ENCODE measurements at places on chromosomes 5 and 9. TPM values are rescaled to one million over a fixed set of nuclear protein-coding genes. Genes with fewer than 3 reads are reported as not detected.

Gene CMYA5
- total RNA-seq, result 0.27 TPM

DNA sequence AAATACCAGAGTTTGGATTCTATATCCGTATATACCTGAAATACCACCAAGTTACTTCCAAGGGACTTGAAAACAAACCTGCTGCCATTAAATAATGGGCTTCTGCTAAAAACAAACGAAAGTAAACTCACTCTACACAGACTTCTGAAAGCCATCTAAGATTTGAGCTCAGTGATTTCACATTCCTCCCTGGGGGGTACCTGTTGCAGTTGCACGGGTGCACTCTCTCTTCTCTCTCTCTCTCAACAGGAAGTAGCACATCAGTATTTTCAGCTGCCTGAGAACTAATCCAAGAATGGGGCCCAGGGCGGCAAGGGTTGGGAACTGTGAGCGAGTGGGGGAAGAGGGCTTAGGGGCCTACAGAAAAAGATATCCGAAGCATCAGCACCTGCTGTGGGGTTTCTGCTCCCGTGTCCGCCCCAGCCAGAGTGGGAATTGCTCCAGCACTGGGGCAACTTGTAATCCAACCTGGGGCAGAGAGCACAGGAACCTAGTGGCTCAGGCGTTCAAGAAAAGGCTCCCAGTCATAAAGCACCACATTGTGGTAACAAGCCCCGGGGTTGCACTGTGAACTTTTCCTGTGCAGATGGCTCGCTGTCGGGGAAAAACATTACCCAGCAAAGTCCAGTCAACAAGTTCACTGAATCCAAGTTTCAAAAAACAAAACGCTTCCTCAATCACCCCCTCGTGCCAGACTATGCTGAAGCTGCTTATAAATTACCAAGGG, 99.8 kb downstream of the EFNA5 start:
- DNase-seq, result peak; percentile 30

DNA sequence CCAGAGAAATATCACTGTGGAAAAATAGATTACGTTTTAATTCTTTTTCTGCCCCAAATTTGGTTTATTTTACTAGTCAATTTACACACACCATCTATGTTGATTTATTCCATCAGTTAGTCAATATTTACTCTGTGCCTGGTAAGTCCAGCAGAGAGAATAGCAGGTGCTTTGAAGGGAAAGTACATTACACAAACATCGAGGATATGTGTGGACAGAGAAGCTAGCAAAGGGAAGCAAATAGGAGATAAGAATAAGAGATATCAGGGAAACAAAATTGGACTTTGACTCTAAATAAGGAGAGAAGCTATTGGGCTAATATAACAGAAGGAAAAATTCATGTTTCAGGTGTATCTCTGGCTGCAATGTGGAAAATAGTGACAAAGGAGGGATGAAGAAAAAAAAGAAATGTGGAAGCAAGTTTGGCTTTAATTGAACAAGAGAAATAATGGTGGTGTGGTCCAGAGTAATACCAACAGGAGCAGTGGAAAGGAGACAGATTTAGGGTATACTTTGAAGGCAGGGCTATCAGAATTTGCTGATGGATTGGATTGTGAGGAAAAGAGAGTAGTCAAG, 587.7 kb upstream of the CDH6 start:
- no peak for DNase-seq

Gene MLANA
- total RNA-seq, result not detected

DNA sequence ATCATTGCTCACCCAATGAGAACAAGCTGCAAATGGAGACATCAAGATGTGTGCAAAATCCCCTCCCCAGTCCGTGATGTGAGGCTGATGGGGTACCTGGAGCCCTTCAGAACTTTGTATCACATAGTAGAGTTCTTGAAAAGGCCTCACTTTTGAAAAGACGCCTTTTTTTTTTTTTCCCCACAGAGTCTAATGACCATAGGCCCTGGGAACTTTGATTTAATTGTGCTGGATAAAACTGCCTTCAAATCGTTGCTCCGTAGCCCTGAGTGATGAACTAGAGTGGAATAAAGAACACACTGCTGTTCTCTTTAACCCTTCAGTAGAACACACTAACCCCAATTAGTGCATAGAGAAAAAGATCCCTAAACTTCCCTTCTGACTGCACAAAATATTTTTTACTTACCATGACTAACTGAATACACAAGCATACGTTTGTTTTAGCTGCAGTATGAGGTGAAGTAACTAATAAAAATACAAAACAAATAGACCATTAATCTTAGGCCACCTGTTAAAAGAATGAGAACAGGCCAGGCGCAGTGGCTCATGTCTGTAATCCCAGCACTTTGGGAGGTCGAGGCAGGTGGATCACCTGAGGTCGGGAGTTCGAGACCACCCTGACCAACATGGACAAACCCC, 15.1 kb downstream of the PSAT1 start:
- DNase-seq, result no peak

- no peak for DNase-seq
Measured at GRCh38 chr9:14418301-14418940, 104.5 kb upstream of the NFIB start.

GRCh38 chr5:177234841-177235240, 68.7 kb downstream of the RAB24 start:
- DNase-seq, result no peak

GRCh38 chr9:81621118-81621517, 68.2 kb downstream of the TLE1 start:
- DNase-seq, result no peak

Gene GRAMD2B
- 2.2 TPM for total RNA-seq

GRCh38 chr5:136030956-136031611, 2.3 kb downstream of the TGFBI start:
- DNase-seq, result no peak

DNA sequence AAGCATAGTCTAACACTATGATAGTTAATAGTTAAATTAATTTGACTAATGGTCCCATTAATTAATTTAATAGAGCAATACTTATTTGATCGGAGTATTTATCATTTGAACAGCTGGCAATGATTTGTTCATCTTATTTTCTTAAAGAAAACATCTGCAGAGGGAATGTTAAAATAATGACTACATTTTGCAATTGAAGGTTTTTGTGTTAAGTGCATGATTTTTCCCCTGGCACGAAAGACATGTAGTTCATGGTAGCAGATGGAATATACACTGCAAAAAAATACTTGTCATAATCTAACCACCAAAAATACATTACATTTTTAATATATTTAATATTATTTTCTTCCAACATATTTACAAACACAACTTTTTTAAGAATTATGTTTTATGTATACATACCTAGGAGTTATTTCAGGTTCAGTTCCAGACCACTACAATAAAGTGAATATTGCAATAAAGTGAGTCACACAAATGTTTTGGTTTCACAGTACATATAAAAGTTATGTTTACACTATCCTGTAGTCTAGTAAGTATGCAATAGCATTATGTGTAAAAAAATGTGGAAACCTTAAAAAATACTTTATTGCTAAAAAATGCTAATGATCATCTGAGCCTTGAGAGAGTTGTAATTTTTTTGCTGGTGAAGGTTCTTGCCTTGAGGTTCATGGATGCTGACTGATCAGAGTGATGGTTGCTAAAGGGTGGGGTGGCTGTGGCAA, 292.6 kb upstream of the DAB2 start:
- no peak for DNase-seq

DNA sequence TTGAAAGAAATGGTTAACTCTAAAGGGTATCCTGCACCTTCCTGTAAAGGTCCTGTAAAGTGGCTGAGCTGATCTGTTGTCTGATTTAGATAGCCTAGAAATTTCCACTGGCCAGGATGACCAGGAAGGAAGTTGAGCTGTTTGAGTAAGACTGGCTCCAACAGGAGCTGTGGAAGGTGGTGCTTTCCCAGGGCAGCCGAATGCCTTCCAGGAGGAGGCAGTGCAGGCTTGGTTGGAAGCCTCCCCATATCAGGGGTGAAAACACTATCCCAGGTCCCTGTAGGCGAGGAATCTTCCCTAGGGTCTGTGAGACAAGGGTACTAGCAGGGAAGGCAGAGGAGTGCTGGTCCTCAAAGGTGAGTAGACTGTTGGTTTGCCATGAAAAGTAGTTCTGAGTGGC, 98.4 kb downstream of the LIX1 start:
- DNase-seq, result no peak

- DNase-seq, result no peak
Measured at GRCh38 chr9:136175616-136176197, 29.2 kb downstream of the LHX3 start.

DNA sequence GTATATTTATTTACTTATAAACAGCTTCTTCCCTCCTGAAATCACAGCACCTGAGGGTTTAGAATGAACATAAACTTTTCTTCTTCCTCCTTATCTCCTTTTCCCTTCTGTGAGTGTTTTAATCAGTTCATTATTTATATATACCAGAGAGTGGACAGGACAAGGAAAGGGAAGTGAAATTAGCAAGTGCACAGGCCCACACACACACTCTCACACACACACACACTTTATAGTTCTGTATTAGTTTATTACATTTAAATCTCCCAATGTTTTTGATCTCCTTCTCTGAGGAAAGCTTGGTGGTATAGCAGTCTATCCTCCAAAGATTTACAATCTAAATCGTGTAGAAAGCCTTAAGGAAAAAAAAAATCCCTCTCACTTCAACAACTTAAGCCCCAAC, 353.5 kb downstream of the NDUFS4 start:
- DNase-seq, result no peak

GRCh38 chr5:6188344-6188743, 190.0 kb downstream of the MED10 start:
- DNase-seq, result no peak

DNA sequence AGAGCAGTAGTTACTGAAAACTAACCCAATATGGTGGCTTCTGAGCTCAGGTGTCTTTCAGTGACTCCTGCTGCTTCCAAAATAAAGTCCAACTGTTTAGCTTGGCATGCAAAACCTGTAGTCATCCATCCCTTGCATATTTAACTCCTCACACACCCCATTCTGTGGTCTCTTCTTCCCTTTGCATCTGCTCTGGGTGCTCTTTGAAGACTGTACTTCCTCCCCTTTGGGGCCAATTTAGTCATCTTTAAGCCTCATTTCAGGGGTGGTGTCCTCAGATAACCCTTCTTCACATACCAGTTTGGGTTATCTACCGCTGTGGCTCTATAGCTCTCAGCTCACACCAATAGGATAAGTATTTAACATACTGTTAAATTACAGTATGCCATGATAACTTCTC, 209.9 kb upstream of the DMRT1 start:
- no peak for DNase-seq

DNA sequence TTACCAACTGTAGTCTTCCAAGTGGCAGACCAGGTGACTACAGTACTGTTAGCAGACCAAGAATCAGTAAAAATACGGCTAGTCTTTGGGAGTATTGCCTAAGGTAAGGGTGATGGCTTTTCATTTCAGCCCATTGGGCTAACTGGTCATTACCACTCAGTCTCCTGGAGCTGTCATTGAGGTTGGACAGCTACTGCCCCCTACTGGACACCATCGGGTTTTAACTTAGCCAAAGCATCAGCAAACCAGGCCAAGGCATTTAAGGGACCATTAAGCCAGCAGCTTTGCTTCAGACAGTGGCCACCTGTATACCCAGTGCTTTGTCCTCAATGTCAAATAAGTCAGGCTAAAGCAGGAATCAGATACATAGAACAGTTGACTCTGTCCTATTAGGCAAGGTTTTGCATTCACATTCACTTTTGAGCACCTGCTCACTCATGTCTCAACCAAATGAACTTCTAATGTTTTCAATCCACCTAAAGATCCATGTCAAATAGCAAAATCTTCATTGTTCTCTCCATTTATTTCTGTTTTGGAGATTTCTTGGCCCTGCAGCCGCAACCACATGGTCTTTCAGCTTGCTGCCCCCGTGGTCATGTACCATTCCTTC, 117.2 kb downstream of the INVS start:
- peak; percentile 45 for DNase-seq

- no peak for DNase-seq
Measured at GRCh38 chr5:175452166-175452565, 8.2 kb upstream of the DRD1 start.

GRCh38 chr9:135224286-135224877, 136.9 kb downstream of the OLFM1 start:
- DNase-seq, result no peak

GRCh38 chr5:60852940-60853339, 8.9 kb upstream of the ELOVL7 start:
- DNase-seq, result no peak

DNA sequence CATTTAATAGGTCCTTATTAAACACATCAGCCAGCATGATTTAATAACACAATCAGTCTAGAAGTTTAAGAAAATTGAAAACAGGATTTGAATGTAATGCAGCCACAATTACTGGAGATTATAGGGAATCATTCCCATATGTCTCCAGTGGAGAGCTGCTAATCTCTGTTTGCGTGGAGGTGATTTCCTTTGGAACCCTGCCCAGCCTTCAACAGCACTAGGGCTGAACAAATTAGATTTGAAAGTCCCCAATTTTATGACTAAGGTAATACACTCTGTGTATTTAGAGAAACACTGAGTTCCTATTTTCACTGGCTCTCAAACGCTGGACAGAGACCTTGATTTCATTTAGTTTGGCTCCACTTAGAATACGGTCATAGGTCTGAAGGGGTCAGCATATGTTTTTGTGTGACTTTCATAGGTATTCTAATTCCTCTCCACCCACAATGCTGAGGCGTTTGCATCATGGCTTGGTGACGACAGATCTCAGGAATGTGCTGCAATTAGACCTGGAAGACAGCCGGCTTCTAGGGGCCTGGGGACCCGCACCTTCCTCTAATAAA, 508.3 kb downstream of the EBF1 start:
- no peak for DNase-seq

GRCh38 chr9:73011956-73012355, 59.1 kb upstream of the ALDH1A1 start:
- no peak for DNase-seq

GRCh38 chr5:152499814-152500535, 94.9 kb upstream of the NMUR2 start:
- no peak for DNase-seq

Gene GTF2H2C
- 14.0 TPM for total RNA-seq

DNA sequence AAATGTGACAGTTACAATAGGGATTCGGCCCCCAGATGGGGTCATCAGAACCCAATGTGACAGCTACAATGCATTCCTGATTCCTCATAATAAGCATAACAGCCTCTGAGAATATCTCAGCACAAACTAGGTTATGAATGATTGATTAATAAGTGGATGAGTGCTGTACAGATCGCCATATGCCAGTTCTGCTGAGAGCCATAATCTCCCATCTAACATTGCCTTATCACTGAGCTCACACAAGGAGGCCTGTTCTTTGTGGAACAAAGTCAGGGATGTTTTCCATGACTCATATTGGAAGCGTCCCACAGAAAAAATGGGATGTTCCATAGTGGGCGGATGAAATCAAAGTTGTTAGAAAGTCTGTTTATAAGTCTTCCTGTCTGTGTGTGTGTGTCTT, 89.6 kb downstream of the KIF4B start:
- DNase-seq, result no peak

DNA sequence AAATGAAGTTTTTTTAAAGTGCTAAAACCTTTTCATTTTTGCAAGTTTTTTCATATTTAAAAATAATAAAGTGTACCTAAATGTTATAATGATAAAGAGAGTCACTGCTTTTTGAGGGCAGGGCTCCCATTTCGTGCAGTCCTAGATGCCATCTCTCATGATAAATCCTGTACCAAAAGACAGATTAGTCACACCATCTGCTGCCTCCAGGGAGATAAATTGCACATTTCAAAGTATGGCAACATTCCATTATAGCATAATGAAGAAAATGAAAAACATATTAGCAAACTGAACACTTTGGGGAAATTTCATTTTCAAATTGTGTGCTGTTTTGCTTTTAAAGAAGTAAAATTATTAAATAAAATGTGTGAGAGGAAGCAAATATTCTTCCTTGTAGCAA, 257.2 kb downstream of the KIAA0825 start:
- DNase-seq, result no peak

Gene ANKRD34B
- under 0.01 TPM for total RNA-seq
